Astrocyte of the cerebellum (primary cell): ENCODE measurements at places on chromosomes 11 and 22.

DNA sequence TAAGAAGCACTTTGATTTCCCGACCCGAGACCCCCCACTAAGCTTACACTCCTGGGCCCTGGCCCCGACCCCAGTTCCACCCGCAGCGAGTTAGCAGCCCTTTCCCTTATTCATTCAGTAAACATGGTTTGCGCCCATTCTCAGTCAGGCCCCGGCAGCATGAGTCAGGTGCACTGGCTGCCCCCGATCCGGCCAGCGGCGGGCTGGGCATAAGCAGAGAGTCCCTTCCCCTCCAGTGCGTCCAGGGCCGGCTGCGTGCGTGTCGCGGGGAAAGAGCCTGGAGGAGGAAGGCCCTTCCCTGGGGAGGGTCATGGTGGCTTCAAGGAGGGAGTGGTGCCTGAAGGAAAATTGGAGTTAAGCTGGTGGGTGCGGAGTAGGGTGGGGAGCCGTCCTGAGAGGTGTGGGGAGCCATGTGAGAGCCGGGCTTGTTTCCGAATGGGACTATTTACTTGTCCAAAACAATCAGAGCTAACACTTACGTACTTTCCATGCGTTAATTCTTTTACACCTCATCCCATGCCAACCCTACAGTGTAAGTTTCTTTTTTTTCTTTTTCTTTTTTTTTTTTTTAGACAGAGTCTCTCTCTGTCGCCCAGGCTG, 657 bp downstream of the IGHMBP2 start:
- DNase-seq, result no peak

- no peak for DNase-seq
These were observed 581.0 kb upstream of the CHORDC1 start for GRCh38 chr11:90803831-90804230.

DNA sequence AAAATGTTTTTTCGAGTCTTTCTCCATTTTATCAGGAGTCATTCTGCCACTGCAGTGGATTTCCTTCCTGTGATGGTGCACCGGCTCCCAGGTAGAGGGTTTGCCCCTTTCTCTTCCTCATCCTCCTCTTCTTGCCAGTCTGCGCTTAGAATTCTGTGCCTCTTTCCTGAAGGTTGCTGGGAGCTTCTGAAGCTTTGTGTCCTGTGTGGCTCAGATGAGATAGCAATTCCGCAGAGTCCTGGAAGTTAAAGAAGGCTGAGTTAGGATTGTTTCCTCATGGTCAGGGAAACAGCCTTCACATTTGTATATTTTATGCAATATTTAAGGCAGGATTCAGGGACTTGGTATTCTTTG, 264 bp downstream of the BCO2 start:
- DNase-seq, result no peak

DNA sequence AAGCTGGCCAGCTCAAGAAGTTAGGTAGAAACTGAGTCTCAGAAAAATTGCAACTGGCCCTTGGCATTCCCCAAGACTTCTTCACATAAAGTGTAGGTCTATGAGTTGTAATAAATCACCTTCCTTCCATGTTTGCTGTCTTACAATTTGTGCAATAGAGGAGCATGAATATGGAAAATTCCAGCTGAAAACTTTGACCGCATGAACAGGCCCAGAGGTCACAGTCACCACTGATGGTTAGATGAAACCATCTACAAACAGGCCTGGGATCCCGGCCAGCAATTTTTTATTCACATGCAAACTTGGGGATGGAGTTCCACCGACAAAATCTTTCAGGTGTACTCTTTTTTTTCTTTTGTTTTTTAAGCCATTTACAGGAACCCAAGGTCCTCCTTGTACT, 88.1 kb downstream of the SERGEF start:
- no peak for DNase-seq

DNA sequence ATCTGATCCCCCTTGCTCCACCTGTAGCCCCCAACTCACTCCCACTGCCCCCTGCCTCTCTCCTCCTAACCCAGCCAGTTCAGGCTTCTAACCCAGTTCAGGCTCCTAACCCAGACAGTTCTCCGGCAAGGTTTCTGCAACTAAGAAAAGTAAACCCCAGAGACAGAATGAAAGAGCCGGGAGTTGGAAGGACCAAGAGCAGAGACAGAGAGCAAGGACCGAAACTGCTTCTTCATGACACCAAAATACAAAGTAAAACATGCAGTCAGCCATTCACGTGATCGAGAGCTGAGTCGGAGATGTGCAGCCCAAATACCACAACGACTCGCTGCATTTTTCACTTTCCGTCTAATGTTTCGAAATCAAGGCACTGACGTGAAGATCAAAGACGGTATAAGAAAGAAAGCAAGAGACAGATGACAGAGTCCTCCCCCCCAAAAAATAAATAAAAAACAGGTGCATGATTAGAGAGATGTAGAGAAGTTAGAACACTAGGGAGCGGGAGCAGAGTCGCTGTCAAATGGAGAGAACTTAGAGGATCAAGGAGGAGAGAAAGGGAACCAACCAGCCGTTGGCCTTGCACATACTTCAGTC, 884 bp downstream of the IL10RA start:
- no peak for DNase-seq

- no peak for DNase-seq
These were observed 27.8 kb downstream of the AP2A2 start for GRCh38 chr11:953512-953911.

- DNase-seq, result no peak
These were observed 178.9 kb downstream of the CTTN start for GRCh38 chr11:70577258-70577603.

DNA sequence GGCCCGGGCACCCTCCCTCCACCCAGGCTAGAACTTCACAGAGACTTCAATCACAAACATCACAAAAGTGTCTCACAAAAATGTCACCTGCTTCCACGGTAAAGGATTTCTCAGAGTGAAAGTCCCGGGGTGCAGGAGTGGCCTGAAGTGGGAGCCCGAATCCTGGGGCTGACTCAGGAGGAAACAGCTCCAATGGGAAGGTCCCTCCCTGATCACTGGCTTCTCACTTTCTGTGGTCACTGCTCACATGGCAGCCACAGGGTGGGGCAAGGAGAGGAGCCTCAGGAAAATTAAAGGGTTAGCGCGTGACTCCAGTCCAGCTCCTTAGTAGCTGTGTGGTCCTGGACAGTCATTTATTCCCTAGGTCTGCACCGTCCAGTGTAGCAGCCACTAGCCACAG, 564.5 kb upstream of the B3GAT1 start:
- DNase-seq, result no peak

DNA sequence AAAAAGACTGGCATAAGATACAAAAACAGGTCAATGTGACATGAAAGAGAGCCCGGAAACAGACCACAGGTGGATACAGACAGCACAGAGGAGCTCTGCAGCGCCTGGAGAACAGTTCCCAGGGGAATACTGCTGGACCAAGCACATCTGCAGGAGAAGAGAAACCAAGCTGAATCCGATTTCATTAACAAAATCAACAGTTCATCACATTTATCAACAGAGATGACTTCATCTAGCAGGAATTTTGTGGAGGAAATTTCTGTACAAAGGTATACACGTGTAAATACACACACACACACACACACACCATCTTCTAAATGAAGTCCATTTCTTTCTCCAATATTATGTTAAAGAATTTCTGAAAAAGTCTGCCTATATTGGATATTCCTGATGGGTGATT, 17.1 kb downstream of the YPEL1 start:
- no peak for DNase-seq

- DNase-seq, result no peak
These were observed 68.8 kb downstream of the CECR2 start for GRCh38 chr22:17438026-17438425.

DNA sequence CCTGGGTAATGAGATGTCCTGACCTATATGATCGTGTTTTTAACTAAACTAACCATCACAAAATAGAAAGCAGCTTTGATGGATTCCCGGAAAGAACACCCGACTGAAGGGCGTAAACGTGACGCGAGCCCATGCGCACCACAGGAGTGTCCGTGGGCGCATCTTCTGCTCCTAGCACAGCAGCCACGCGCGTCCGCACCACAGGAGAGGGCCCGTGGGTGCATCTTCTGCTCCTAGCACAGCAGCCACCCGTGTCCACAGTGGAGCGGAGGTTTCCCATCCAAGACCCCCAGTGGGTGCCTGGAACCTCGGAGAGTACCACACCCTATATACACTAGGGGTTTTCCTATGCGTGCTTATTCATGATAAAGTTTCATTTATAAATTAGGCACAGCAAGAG, 36.1 kb upstream of the NRIP3 start:
- DNase-seq, result no peak

DNA sequence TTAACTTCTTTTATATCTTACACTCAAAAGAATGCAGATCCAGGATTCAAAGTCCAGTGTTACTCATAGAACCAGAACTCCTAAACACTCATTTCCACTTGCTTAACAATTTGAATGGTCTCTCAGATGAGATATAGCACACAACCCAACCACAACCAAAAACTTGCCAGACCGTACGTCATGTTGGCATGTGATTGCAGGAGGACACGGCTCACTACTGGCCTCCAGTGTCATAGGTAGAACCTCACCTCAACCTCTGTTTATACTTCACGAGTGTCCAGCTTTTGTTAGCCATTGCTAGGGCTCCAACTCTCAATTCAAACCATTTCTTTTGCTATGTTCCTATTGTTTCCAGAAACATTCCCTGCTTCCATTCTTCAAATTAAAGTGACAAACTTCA, 58.5 kb upstream of the PDGFD start:
- no peak for DNase-seq

GRCh38 chr11:116328391-116328790, 444.4 kb downstream of the BUD13 start:
- no peak for DNase-seq

DNA sequence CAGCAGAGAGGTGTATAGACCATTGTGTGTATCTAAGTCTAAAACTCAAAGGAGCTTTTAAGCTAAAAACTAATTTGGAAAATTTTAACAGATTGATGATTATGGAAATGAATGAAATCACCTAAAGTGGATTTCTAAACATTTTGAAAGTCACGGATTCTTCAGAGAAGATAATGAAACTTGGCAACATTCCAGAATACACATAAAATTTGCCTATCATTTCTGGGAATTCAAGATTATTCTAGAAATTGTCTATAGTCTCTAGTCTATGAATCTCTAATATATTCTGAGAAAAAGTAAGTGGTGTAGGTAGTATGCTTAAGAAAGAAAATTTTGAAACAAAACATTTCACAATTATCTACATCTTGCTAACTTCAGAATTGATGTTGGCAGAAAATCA, 1117.9 kb upstream of the CNTN5 start:
- DNase-seq, result no peak

DNA sequence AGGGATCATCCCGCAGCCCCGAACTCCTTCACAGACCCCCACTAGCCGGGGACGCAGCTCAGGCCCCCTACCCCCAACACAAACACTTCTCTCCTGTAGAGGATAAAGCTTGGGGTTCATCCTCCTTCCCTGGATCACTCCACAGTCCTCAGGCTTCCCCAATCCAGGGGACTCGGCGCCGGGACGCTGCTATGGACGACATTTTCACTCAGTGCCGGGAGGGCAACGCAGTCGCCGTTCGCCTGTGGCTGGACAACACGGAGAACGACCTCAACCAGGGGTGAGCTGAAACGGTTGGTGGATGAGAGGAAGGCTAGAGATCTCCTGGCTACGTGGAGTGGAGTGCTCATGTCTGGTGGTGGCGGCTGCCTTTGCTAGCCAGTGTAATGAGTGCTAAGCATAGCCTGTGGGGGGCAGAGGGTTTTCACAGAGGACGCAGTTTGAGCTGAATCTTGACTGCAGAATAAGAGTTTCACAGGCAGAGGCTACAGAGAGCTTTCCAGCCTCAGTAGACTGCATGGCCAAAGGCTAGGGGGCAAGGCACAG, 580 bp downstream of the ILK start:
- DNase-seq, result peak; percentile 37

GRCh38 chr11:17116117-17116516, 38.6 kb upstream of the RPS13 start:
- DNase-seq, result no peak

- DNase-seq, result no peak
These were observed 15.1 kb upstream of the SLC25A18 start for GRCh38 chr22:17548010-17548755.

- no peak for DNase-seq
These were observed 1.2 kb downstream of the NOX4 start for GRCh38 chr11:89489930-89490329.

DNA sequence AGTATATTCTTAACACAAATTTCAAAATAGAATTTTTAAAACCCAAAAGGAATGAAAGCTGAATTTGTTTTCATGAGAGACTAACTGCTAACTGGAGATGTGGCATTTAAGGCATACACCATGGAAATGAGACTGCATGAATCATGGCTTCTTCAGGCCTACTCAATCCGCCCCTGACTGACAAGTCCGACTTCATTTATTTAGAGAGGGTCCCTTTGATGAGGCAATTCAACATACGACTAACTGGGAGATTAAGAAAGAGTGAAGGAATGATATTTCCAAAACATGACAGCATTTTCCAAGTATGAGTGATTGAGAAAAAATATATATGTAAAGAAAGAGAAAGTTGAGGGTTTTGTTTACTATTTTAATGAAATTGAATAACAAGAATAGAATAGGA, 720.1 kb downstream of the DLG2 start:
- DNase-seq, result no peak

DNA sequence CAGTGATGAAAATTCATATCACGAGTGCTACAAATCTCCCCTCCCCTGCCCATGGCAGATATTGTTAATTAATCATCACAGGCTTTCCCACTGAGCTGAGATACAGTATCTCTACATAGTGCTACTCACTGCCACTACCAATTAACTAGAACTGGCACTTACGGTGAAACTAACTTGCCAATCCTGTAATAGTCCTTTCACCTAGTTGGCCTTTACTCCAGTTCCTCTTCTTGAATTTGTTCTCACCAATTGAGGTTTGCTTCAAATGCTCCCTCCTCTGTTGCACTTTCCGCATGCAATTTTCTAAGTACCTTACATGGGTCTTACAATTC, 11.9 kb upstream of the PRRG4 start:
- no peak for DNase-seq
